Mammary epithelial cell (primary cell): ENCODE measurements at places on chromosomes 16 and 17. TPM values are rescaled to one million over a fixed set of nuclear protein-coding genes. Genes with fewer than 3 reads are reported as not detected.

The TMEM238L gene
- total RNA-seq, result not detected in 2 replicates

The AANAT gene
- total RNA-seq, result not detected

The HSD11B2 gene
- 0.56 and 0.83 TPM in 2 replicates for total RNA-seq

The ANKRD11 gene
- 97.4 TPM for total RNA-seq

The SULT1A2 gene
- total RNA-seq, result 0.40 and 0.61 TPM in 2 replicates

The MT1G gene
- total RNA-seq, result 0.92 TPM in 1 of 2 replicates, not detected in the other

The CCR7 gene
- total RNA-seq, result 0.17 TPM

The PRAC1 gene
- total RNA-seq, result not detected

The PITPNM3 gene
- total RNA-seq, result 13.3 and 24.2 TPM in 2 replicates

The PDIA2 gene
- not detected for total RNA-seq

The SGCA gene
- not detected in 2 replicates for total RNA-seq

DNA sequence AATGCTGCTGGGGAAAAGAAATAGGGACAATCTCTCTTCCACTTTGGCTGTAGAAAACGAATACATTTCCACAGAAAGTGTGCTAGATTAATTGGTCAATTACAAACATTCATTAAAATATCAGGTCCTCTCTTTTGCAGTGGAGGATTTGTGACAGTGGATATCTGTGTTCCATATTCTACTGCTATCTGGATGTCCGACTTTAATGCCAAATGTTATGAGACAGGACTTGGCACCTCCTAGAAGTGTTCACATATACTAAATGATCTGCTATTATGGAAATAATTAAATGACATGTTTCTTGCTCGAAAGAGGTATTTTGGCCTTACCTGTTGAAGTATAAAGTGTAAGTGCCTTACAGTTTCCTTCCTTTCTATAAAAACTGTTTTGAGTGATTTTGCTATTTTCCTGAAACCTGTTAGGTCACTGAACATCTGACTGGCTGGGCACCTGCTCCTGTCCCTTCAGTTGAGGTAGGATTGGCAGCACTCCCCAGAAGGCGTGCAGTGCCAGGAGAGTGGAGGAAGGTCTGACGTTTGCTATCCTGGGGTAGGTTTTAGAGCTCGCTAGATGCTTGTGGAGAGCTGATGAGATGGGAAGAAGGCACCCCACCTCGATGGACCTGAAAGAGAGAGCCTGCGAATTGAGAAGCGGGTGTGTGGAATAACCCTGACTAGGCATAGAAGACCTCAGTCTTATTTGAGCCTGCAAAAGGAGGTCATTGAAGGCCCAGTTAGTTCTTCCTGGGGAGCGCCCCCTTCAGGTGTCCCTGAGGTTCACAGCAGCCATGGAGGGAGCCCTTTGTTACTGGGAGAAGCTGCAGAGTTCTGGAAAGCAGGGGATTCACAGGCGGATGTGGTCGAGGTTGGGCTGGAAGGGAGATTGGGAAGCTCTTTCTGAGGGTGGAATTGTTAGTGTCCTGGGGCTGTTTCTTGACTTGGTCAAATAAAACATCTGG, 159.4 kb upstream of the ZNF267 start:
- peak; percentile 12 for DNase-seq

GRCh38 chr17:75133001-75133400, 1.5 kb upstream of the NT5C start:
- no peak for DNase-seq

GRCh38 chr17:82058855-82059249, 6.8 kb downstream of the DUS1L start:
- DNase-seq, result no peak

DNA sequence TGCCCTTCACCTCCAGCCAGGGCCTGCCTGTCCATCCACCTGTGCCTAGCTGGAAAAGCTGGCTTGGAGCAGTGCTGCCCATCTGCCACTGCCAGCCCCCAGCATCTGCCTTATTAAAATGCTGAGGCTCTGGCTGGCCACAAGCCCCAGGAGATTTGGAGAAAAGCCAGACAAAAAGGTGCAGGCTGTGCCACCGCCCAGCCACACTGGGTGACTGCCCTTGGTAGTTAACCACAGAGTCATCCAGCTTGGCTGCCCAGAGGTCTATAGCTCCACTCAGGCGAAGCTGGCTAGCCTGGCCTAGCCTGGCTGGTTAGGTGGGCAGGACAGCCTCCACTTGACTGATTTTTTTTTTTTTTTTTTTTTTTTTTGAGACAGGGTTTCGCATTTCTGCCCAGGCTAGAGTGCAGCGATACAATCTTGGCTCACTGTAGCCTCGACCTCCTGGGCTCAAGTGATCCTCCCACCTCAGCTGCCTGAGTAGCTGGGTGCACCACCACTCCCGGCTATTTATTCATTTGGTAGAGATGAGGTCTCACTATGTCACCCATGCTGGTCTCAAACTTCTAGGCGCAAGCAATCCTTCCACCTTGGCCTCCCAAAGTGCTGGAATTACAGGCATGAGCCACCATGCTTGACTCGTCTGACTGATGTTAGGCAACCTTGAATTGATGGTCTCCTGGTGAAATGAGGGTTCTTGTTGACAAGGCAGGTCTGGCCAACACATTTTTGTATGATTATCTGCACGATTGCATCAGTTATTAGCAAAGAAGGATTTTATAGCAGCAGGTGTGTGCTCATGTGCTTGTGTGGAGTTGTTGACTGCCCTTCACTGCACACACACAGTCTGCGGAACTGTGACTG, 103.8 kb downstream of the RAB11FIP4 start:
- DNase-seq, result peak; percentile 37

- DNase-seq, result peak; percentile 68
Observed at GRCh38 chr17:72116661-72117521, 3.9 kb upstream of the SOX9 start.

DNA sequence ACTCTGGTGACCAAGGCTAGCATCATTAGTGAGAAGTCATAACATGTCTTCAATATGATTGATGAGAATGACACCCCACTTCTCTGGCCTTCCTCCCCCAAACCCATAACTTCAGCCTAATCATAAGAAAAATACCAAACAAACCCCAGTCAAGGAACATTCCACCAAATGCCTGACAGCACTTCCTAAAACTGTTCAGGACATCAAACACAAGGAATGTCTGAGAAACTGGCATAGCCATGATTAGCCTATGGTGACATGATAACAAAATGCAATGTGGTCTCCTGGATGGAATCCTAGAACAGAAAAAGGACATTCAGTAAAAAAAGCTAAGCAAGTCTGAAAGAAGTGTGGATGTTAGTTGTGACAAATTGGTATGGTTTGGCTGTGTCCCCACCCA, 24.7 kb upstream of the TBX4 start:
- DNase-seq, result no peak

DNA sequence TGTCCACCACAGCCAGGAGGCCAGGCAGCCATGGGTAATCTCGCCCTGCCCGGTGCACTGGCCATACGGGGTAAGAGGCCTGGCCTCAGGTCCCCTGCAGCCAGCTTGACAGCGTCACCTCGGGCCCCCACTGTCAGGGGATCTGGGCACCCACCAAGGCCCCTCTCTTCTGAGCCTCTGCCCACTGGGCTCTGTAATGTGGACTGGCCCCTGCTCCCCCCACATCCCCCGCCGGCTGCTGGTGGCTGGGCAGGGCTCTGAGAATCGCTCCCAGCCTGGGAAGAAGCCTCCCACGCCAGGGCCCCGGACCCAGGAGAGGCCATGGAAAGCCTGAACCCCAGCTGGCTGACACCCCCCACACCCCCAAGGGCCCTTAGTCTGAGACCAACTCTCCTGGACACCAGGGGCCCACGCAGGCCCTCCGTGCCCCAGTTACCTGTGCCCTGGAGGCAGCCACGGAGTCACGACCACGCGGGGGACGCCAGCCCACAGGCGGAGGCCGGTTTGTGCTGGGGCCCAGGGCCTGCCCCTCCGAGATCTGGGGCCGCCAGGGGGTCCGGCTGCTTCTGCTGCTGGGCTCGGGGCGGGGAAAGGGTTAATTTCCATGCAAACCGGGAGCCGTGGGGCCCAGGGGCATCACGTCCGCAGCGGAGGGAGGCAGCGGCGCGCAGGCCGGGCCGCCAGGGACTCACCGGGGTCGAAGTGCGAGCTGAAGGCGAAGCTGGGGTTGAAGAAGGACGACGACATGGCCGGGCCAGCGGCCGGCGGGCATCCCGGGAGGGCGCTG, at the start of gene PVALEF:
Gene PVALEF, plus strand, starts transcription at position 262 of the 787 bp plus-strand sequence. CDS start 15,720 bp downstream, outside the sequence.
- no peak for DNase-seq

- DNase-seq, result peak; percentile 17
Observed at GRCh38 chr17:65278050-65278819, 141.1 kb downstream of the RGS9 start.

DNA sequence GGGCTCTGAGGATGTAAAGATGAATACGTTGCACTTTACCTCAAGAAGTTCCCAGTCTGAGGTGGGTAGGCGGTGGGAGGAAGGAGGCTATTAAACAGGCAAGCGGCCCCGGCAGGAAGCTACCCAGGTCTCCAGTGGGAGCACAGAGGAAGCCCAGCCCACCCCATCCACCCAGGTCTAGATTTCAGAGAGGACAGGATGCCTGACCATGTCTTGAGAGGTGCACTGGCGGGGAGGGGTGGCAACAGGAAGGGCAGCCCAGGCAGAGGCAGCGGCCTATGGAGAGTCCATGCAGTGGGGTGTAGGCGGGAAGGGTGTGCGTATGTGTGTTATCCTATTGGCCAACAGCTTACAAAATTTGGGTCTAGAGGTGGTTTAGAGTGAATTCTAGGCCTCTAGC, 13.9 kb downstream of the SARM1 start:
- DNase-seq, result no peak

DNA sequence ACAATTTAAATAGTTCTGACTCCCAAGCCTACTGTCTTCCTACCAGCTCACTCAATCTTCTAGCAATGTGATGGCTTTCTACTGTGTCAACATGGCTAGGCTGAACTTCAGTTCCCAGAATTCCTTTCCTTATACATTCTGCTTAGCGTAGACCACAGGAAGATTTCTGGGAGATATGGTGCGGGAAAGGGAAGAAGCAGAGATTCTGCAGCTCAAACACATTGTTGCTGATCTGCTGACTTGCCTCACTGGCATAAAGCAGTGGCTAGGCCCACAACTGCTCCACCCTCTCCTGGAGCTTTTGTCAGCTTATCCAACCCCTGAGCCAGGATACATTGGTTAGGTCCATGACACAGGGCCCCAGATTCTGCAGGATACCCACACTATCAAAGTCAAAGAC, 58.8 kb downstream of the GAS7 start:
- no peak for DNase-seq

GRCh38 chr17:70661342-70662222, 492.2 kb downstream of the KCNJ2 start:
- DNase-seq, result no peak

GRCh38 chr16:63655846-63656245, 1466.0 kb downstream of the CDH11 start:
- DNase-seq, result peak; percentile 45

- no peak for DNase-seq
Observed at GRCh38 chr16:89925596-89926079, 2.5 kb downstream of the TUBB3 start.

- DNase-seq, result peak; percentile 50
Observed at GRCh38 chr17:1455291-1455796, 688 bp downstream of the CRK start.

DNA sequence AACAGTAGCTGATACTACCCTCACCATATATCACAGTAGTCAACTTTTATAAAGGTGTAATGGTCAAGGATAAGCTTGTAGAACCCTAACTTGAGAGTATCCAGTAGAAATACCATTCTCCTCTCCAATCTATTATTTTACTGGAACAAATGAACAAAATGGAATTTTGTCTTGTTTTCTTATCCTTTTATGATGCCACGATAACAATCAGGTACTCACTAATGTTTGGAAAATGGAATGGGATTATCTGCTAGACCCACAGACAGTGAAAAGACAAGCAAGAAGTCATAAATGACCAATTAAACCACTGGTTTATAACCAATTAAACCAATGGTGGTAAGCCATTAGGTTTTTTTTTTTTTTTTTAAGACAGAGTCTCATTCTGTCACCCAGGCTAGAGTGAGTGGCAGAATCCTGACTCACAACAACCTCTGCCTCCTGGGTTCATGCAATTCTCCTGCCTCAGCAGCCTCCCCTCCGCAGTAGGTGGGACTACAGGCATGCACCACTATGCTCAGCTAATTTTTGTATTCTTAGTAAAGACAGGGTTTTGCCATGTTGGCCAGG, 10.4 kb downstream of the GPATCH8 start:
- no peak for DNase-seq

DNA sequence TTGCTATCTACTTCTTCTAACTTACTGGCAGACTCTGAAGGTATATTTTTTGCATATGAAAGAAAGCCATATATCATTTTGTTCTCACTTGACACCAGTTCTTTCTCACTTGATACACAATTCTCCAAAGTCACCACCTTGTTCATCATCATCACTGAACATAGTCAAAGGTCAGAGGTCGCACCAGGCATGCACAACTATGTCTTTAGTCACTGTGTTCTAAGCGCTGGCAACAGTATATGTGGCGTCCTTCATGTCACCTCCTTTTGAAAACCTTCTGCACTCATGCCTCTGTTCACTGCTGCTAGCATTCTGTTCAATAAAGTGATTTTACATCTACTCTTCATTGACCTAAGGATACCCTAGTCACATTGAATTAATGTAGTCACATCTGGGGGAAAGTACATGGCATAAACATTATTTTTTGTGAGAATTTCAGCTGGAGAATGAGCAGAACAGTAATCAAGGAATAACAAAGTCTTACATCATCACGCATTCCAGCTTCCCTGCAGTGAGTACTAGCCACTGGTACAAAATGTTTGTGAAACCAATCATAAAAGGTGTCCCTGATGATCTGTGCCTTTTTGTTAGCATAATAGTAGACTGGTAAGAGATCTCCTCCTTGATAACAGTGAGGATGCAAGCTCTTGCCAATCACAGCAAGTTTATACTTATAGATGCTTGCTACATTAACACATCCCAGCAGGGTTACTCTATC, 20.5 kb upstream of the TBX4 start:
- DNase-seq, result peak; percentile 62

DNA sequence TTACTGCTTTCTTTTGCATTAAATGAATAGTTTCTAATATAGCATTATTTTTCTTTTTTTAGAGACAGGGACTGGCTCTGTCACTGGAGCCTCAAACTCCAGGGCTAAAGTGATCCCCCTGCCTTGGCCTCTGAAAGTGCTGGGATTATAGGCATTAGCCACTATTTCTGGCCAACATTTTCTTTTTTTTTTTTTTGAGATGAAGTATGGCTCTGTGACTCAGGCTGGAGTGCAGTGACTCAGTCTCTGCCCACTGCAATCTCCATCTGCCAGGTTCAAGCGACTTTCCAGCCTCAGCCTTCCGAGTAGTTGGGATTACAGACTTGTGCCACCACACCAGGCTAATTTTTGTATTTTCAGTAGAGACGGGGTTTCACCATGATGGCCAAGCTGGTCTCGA, 2.0 kb upstream of the DUXB start:
- DNase-seq, result peak; percentile 19
